ENCODE measurements at places on chromosomes 12 and 14.

DNA sequence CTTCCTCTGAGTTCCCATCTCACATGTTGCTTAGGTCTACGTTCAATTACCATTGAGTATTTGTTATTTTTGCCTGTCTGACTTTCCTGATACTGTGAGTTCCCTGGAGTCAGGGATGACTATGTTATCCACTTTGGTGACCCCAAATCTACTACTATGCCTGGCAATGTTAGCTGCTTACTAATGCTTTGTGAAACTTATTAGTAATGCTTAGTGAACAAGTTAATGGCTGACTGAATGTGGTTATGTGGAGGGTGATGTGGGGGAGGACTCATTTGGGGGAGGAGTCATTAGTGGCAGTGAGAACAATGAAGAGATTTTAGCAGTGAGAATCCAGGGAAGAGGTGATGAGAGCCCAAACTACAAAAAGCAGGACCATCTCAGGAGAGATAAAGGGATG, 121.6 kb downstream of the KTN1 start:
- DNase-seq, result no peak

DNA sequence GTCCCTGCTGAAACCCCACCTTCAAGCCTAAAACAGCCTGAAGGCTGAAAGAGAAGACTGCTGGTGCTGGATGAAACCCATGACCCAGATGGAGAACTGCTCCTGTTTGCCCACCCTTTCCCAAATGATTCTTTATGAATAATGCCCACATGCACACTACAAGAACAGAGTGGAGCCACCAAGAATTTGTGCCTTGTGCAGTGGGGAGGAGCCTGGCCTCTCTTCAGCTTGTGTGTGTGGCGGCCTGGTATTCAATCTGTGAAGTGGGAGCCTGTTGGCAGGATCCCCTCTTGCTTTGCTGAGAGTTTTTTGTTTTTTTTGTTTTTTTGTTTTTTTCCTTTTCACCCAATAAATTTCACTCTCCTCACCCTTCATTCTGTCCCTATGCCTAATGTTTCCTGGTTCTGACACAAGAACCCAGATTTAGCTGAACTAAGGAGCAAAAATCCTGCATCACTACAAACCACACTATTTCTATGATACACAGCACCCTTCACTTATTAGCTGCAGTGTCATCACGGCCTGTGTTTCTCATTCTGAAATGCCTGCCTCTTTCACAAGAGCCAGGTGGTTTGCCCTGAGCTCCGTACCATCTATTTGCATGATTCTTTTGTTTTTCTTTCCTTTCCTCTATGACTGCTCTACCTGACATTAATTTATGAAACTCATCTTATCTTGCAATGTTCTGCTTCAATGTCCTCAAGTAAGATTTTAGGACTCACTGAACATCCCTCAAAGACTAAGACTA, 585.5 kb upstream of the ATXN7L3B start:
- no peak for DNase-seq

- no peak for DNase-seq
Measured at GRCh38 chr14:95164506-95164905, 7.2 kb upstream of the DICER1 start.

DNA sequence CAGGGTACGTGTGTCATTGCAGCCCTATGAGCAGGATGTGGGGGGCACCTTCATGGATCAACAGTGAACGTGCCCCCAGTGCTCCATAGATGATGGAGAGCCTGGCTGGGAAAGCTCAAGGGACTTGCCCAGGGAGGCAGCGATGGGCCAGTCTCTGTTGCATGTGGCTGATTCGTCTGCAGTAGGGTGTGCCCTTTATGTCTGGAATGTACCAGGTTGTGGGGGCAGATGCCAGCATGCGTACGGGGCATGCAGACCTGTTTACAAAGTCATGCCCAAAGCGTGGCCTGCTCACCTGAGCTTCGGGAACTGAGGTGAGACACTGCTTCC, 72.3 kb downstream of the TESC start:
- no peak for DNase-seq

DNA sequence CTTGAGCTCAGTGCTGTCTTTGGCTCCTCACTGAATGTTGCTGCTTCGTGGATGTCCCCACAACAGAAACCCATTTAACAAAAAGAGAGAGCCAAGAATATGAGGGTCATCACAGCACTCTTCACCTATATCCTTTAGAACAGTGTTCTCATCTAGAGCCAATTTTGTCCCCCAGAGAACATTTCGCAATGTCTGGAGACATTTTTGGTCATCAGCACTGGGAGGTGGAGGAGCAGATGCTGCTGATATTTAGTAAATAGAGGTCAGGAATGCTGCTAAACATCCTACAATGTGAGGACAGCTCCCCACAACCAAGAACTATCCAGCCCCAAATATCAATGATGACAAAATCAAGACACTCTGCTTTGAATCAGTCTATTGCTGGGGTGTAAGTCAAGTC, 92.5 kb downstream of the BBS10 start:
- DNase-seq, result no peak

DNA sequence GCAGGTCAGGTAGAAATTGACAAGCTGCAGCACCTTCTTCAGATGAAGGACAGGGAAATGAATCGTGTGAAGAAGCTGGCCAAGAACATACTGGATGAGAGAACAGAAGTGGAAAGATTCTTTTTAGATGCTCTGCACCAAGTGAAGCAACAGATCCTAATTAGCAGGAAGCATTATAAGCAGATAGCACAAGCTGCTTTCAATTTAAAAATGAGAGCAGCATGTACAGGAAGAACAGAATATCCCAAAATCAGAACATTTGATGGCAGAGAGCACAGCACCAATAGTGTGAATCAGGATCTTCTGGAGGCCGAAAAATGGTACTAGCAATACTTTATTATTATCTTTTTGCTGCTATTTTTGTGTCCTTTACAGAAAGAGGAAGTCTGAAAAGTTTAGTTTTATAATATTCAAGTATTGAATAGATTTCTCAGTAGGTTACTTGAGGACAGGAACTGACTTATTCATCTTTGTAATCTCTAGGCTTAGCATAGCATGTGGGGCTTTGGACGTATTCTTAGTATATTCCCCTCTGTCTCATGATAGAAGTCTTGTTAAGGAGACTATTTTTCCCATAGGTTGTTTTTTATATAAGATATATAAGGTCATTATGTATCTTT, 30.8 kb downstream of the BBOF1 start:
- no peak for DNase-seq

DNA sequence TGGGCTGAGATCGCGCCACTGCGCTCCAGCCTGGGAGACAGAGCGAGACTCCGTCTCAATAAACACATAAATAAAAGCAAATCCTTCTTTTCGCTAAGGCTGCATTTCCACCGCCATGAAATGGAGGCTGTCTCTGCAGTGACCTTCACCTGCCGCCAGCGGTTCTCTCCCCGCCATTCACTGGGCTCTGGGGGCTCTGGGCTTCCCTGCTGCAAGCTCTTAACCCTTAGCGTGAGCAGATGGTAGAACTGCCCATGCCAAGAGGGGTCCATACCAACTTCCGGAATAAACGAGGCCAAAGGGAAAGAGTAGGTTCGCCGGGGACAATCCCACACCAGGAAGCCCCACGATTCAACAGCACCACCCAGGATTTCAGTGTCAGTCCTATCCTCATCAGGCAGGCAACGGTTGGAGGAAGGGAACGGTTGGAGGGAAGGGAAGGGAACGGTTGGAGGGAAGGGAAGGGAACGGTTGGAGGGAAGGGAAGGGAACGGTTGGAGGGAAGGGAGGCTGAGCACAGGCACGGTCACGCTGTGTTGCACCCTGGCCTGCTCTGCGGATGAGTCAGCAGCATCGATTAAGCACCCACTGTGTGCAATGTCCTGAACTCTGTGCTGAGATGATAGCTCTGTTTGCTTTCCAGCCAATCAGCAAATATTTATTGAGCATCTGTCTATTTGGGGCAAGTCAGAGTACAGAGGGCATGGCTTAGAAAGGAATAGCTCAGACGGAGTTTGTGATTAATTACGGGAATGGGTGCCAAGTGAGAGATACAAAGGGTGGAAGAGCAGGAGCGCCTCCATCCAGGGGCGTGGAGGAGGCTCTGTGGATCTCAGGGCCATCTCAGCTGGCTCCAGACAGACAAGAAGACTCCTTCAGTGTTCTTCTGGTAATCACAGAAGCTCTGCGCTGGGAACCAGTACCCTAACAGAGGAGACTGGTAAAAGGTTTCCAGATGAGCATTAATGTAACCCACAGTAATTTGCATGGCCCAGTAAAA, 77.9 kb downstream of the NINJ2 start:
- DNase-seq, result no peak

GRCh38 chr12:41304526-41304925, 116.4 kb downstream of the PDZRN4 start:
- no peak for DNase-seq

GRCh38 chr12:6212086-6212485, 11.9 kb downstream of the CD9 start:
- no peak for DNase-seq

DNA sequence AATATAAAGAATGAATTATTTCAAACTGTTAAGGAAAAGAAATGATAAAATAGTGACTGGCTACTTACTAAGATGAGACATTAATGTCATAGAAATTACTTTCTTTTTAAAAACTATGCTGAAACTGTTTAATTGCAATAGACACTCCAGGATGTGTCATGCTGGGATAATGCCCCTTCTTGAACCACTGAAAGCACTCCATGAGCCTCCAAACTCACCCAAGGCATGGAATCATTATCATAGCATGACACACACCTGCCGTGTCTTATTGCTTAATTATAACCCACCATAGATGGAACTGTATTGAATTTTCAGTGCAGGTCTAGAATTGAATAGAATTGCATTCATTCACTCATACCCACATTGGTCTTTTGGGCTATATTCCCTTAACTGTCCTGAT, 4.3 kb downstream of the MBIP start:
- DNase-seq, result no peak

GRCh38 chr12:50948798-50949197, 3.5 kb upstream of the HIGD1C start:
- no peak for DNase-seq

DNA sequence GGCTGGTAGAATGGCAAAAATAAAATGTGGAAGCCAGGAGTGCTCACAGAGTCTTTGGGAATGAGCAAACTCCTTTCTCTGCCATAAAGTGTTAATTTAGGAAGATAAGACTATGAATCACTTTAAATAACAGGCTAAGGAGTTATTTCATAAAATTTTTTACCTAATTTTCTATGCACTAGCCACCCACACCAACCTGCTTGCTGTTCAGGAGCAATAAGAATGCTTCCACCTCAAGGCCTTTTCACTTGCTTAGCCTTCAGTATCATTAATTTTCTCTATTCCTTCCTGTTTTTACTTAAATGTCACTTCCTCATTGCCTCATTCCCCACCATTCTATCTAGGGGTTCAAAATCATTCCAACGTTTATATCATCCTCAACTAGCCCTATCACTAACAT, 326.8 kb downstream of the CCER1 start:
- no peak for DNase-seq

DNA sequence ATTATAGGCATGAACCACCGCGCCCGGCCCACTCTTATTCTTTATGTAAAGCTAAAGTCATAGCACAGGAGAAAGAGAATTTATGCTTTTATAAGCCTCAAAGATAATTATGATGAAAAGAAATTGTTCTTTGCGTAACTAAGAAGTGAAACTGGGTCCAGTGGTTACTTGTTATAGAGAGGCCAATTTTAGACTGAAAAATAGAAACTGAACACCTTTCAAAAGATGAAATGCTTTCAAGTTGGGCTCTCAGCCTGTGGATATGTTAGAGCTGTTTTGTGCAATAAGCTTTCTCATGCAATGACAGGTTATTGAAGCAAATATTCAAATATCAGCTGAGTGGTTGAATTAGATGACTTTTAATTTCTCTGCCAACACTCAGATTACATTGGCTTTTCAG, 7.9 kb downstream of the TMEM253 start:
- DNase-seq, result no peak

DNA sequence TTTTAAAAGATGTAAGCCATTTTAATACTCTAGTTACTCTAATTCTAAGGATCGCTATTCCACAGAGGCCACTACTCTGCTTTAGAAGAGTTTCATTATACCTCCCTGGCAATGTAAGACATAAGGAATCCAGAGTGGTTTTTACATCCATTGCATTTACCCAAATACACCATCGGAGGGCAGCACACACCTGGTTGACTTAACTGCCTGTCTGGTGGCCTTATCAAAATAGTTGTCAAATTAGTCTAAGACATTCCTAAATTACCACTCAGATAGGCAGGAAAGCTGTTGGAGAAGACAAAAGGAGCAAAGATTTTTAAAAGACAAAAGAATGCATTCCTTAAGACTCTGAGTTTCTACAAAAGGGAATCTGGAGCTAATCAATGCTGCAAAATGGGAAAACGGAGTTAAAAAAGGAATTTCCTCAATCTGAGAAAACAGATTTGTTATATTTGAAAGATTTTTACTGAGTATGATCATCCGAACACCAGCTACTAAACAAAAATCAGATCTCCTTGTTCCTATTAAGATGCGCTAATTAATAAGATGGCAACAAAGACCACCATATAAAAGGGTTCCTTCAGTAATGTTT, 33.8 kb upstream of the FGD4 start:
- no peak for DNase-seq

GRCh38 chr12:24482882-24483604, 465.9 kb downstream of the BCAT1 start:
- no peak for DNase-seq

DNA sequence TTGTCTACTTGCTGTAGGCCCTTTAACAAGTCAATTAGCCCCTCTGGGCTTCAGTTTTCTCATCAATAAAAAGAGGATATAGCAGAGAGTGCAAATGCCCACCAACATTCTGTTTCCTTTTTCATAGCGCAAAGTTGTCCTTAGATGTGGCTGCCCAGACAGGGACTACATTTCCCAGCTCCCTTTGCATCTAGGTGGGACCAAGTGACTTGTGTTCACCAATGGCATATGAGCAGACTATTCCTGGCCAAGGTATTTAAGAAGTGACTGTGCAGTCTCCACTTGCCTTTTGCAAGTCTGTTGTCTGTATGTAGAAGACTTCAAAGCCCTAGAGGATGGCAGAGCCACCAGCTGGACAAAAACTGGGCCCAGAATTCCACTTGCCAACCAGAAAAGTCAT, 59.7 kb downstream of the DAO start:
- no peak for DNase-seq

DNA sequence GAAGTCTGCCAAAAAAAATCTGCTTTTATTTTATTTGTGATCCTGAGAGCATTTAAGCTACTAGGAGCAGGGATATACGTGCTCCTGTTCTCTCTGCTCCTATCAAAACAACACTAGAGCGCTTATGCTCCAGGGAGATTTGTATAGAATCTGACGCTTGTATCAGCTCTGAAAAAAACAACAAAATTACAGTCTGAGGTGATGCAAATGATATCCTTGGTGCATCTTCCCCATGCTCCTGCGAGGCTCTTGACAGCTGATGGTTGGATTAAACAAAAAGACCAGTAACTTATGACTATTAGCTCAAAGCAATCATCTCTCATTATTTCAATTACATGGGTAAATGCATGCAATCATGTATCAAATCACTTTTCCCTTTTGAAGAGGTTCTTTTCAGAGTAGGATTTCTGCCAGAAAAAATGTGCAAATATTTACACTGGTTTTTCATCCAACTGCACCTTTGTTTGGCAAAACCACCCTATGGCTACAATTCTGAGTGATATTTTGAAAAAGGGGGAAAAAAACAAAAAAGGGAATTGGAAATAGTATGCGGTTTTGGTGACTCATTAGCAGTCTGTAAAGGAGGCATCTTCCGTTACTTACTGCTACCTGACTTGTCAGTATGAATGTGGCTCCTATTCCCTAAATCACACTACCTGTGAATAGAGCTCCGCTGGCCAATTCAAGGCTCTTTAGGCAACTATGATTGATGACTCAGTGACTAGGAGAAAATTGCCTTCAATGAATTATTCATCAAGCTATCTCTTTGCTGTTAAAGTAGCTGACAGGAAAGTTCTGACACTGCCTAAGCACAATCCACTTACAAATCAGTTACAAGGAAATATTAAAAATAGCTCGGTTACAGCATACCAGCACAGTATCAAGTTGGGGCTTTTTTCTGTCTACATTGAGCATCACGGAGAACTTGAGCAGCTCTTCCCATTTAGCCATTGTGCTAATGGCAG, 450.0 kb downstream of the FOXG1 start:
- DNase-seq, result no peak

Measured in stimulated activated CD4-positive, alpha-beta T cell treated with anti-CD3 and anti-CD28 coated beads, TNF-alpha, amount 100 ng/mL, for 24 hours (primary cell).